ENCODE measurements at places on chromosomes 2 and 18. TPM values are rescaled to one million over a fixed set of nuclear protein-coding genes. Genes with fewer than 3 reads are reported as not detected.

The LYPD6B gene
- total RNA-seq, result not detected

The PAIP2B gene
- total RNA-seq, result 1.2 TPM

The IL36G gene
- not detected for total RNA-seq

The TEKT4 gene
- not detected for total RNA-seq

The DSC3 gene
- under 0.01 TPM for total RNA-seq
